Amniotic stem cell (primary cell): ENCODE measurements at places on chromosomes 1 and 21.

DNA sequence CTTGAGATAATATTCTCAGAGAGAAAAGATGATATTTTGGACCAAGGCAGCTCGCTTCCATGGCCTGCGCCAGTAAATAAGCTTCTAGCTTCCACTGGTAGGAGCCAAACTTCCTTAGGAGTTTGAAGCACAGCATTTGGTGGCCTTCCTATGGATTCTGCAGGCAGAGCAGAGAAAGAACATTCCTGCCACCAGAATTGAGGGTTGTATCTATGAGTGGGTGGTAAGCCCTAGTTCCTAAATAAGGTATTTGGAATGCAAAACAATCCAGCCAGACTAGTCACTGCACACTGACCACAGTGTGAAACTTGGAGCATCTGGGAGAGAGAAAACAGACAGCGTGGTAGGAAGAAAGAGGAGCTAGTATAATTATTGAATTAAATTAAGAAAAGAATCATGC is 54.1 kb upstream of the BCAR3 start:
- peak; percentile 66 for DNase-seq

- no peak for DNase-seq
Observed at GRCh38 chr1:227894831-227895451, 52.8 kb downstream of the WNT9A start.

GRCh38 chr1:67836769-67837168 is 3.5 kb upstream of the GNG12 start:
- DNase-seq = no peak

GRCh38 chr21:44427241-44428120 is 27.8 kb upstream of the LRRC3 start:
- no peak for DNase-seq

- DNase-seq = no peak
Observed at GRCh38 chr1:227320476-227320875, 2.2 kb upstream of the CDC42BPA start.

DNA sequence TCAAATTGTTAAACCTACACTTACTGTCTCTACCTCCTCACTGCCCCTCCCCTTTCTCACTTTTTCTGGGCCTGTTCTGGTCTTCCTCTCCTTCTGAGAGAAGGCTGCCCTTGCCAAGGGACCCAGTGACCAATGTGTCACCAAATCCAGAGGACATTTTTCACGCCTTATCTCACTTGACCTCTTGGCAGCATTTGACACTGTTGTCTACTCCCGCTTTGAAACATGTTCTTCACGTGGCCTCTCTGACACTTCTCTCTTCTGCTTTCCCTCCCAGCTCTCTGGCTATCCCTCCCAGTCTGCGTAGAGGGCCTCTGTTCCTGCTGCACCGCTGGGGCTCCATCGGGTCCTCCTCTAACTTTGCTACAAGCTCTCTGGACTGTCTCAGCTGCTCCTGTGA is 25.3 kb downstream of the KCNQ4 start:
- no peak for DNase-seq

DNA sequence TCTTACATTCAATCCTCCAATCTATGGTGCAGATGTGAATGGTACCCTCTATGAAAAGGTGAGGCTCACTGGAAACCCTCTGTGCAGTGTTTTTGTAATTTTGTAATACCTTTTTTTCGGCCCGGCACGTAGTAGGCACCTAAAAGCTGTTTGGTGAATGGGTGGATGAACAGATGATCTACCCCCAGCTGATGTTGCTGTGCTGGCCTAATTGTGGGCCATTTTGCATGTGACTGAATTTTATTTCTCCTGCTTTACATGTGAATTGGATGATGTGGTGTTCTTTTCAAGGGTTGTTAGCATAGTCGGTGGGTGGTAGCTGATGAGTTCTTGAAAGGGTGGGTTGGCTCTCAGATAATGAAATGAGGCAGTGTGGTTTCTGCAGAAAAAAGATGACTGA is 10.4 kb downstream of the KDM4A start:
- DNase-seq = no peak

DNA sequence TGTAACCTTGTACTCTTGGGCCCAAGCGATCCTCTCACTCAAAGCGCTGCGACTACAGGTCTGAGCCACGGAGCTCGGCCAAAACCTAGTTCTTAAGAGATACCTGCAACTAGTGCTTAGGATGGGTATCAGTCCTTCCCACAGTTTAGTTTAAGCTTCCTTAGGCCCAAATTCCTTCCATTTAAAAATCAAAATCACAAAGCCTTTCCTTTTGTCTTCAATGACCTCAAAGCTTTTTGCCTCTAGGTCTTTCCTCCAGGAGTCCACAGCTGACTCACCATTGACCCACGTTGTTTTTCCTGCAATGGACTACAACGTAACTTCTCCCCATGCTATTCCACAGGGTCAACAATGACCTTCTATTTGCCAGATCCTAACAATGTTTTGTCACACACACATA is 64.0 kb downstream of the APP start:
- no peak for DNase-seq

- DNase-seq = no peak
Observed at GRCh38 chr1:41315871-41316270, 45.4 kb upstream of the FOXO6 start.

- no peak for DNase-seq
Observed at GRCh38 chr1:232624546-232625281, 5.2 kb downstream of the SIPA1L2 start.

DNA sequence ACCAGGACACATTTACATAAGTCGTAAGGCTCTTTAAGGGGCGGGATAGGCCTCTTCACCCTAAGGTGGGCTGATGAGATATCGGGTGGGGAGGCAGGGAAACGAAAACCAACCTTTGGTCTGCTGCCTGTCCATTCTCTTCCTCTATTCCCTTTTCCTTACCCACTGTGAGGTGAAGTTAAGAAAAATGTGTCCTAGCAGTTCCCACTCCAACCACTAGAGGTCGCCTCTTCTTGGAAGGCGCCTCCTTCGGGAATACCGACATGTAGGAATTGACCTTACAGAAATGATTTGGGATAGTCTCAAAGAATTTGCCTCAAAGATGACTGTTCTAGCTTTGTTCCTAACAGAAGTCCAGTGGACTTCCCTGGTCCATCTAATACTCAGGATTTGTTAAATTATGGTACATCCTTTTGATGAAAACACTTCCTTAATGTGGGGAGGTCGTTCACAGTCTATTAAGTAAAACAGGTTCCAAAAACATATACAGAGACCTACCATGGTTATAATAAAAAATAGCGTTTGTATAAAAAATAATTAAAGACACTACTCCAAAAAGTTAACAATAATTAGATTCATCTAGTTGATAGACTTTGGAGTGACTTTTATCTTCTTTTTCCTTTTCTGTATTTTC is 14.1 kb downstream of the AZIN2 start:
- peak; percentile 28 for DNase-seq
